Vagina (tissue), 2 donors: ENCODE measurements at places on chromosomes 4 and X.

DNA sequence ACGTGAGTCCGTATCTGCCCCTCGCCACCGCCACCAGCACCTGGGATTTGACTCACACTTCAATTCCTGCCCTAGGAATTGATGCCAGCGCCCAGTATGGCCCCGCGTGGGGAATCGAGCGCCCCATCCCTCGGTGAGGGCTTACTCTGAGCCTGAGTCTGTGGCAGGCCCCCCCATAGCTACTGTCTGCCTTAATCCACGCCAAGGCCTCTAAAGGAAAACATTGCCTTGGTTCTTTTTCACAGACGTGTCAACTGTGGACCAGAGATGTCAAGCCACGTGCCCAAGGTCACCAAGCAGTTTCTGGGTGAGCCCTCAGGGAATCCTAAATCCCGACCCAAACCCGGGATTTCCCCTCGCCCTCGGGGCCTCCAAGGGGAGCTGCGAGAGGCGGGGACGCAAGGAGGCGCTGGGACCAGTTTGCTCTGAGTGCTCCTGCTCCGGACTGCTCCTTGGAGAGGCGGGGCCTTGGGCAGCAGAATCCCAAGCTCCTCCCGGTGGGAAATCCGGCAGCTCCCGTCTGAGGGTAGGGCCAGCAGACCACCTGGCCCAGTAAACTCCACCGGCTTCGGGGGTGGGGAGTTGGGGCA is 12.9 kb downstream of the MSX1 start:
- H3K4me3 ChIP-seq, result no peak overlapping the region
- H3K27me3 ChIP-seq, result peaks cover 8% of the 10 kb centered on the region
- no peaks in the 10 kb centered on the region for H3K36me3 ChIP-seq
- DNase-seq, result no peak

DNA sequence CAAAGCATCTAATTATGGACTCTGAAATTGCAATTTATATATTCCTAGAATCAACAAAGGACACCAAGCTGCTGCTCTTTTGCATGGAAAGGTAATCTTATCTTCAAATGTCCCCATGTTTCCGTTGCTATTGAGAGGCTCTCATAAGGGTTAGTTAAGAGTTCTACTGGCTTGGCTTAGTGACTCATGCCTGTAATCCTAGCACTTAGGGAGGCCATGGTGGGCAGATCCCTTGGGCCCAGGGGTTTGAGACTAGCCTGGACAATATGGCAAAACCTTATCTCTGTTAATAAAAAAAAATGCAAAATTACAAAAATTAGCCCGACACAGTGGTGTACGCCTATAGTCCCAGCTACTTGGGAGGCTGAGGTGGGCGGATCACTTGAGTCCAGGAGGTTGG is 93.4 kb upstream of the RAPGEF2 start:
- DNase-seq, result no peak
- no peaks in the 10 kb centered on the region for H3K27me3 ChIP-seq
- no peaks in the 10 kb centered on the region for H3K36me3 ChIP-seq
- H3K4me3 ChIP-seq, result no peak overlapping the region
- no peak overlapping the region for H3K27ac ChIP-seq
- peaks cover 8% of the 10 kb centered on the region for H3K4me1 ChIP-seq

DNA sequence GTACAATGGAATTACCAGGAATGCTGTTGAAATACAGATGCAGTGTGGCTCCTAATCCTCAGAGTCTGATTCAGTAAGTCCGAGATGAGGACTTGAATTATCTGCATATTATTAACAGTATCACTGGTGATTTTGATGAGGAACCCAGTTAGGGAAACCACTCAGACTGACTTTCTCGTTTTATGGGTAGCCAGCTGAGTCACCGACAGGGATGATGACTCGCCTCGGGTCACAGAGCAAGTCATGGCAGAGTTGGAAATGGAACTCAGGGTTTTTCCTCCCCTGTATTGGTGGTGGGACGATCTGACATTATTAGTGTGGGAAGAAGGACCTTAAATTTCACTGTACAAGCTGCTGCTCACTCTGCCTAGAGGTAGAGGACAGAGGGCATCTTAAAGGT is 51.3 kb downstream of the RTL9 start:
- no peak overlapping the region for H3K4me3 ChIP-seq
- H3K27me3 ChIP-seq, result no peaks in the 10 kb centered on the region
- peaks cover 7% of the 10 kb centered on the region for H3K4me1 ChIP-seq
- no peaks in the 10 kb centered on the region for H3K36me3 ChIP-seq
- no peak for DNase-seq

GRCh38 chr4:149279776-149280175 is 535.9 kb downstream of the IQCM start:
- H3K4me3 ChIP-seq, result no peak overlapping the region
- H3K27ac ChIP-seq, result no peak overlapping the region
- H3K36me3 ChIP-seq, result no peaks in the 10 kb centered on the region
- no peaks in the 10 kb centered on the region for H3K27me3 ChIP-seq

DNA sequence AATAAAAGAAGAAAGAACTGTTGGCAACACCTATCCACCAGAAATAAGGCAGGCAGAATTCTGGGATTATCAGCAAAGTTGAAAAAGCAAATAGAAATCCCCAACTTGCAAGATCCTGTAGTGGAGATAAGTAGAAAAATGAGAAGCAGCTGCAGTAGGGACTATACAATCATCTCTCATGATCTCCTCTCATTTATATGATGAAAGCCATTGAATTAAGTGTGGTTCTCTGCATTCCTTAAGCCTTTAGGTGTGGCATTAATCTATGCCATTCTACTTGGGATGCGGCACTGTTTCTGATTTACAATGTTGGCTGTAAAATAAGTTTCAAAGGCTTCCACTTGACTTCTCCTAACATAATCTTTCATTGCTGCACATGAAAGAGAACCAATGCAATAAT is 869.8 kb downstream of the TRAM1L1 start:
- H3K27me3 ChIP-seq, result no peaks in the 10 kb centered on the region
- H3K36me3 ChIP-seq, result no peaks in the 10 kb centered on the region
- DNase-seq, result no peak

- H3K4me1 ChIP-seq, result peaks cover 12% of the 10 kb centered on the region
- peak overlapping the region; percentile 51 for H3K4me3 ChIP-seq
- H3K27me3 ChIP-seq, result no peaks in the 10 kb centered on the region
Measured at GRCh38 chrX:153469811-153470410, 465 bp downstream of the HAUS7 start.

DNA sequence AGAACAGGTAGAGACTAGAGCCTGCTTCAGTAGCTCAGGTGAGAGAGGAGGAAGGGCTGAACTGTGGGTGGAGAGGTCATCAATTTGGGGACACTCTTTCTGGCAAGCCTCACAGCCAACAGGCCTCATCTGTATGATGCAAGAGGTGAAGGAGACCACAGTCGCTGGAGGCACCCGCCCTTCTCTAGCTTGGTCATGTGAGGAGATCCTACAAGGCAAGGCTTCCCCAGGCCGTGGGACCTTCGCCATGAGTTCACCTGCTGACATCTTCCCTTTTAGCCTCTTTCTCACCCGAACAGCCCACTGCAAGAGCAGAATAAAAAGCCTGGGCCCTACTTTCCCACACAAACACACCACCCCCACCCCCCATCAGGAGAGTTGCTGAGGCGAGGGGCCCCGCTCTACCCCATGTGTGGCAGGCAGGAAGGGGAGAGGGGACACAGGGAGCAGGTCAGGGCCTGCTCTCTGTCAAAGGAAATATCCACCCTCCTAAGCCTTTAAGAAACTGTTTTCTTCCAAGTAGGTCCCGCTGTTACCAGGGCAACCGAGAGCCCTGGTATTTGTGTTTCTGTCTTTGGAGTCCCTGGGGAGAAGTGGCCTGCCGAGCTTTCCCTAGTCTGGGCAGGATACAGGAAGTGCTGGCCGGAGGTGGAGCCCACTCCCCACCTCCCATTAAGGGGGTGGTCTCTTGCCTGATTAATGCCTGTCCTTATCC is 8.1 kb downstream of the RTL5 start:
- no peaks in the 10 kb centered on the region for H3K36me3 ChIP-seq
- DNase-seq, result no peak
- peaks cover 29% of the 10 kb centered on the region for H3K4me1 ChIP-seq
- no peaks in the 10 kb centered on the region for H3K27me3 ChIP-seq

DNA sequence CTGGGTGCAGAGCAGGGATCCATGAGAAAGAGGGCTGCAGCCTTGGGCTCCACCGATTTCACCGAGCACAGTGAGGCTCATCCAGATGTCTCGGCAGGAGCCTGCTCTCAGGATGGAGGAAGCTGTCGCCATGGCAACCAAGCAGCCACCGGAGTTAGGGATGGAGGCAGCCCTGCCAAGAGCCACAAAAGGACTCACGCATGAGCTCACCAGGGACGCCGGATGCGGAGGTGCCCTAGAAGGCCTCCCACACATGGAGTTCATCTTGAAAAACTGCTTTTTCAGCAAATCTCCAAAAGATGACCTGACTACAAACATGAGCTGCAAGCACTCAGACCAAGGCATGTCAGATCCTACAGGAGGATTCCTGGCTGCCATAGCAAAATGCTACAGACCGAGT is 90.7 kb downstream of the WFS1 start:
- H3K27me3 ChIP-seq, result no peaks in the 10 kb centered on the region
- no peaks in the 10 kb centered on the region for H3K4me1 ChIP-seq
- DNase-seq, result no peak
- H3K27ac ChIP-seq, result no peak overlapping the region
- H3K36me3 ChIP-seq, result no peaks in the 10 kb centered on the region
- H3K4me3 ChIP-seq, result no peak overlapping the region

GRCh38 chr4:115491686-115492085 is 378.3 kb upstream of the NDST4 start:
- no peak for DNase-seq
- H3K36me3 ChIP-seq, result no peaks in the 10 kb centered on the region
- no peaks in the 10 kb centered on the region for H3K27me3 ChIP-seq
- H3K27ac ChIP-seq, result no peak overlapping the region
- no peak overlapping the region for H3K4me3 ChIP-seq
- no peaks in the 10 kb centered on the region for H3K4me1 ChIP-seq

DNA sequence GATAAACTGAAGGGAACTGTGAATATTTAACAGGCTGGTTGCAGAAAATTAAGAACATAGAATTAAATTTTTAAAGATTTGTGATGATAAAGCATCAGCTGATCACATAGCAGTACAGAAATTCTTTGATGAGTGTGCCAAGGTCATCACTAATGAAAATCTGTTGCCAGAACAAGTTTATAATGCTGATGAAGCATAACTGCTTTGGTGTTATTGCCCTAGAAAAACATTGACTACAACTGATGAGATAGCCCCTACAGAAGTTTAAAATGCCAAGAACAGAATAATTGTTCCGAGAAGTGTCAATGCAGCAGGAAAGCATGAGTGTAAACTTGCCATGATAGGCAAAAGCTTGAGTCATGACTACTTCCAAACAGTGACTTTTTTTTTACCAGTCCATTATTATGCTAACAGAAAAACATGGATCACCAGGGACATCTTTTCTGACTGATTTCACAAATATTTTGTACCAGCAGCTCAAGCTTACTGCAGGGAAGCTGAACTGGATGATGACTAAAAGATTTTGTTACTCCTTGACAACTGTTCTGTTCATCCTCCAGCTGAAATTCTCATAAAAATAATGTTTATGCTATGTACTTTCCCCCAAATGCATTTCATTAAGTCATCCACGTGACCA is 1136.6 kb downstream of the FAT4 start:
- no peaks in the 10 kb centered on the region for H3K27me3 ChIP-seq
- H3K27ac ChIP-seq, result no peak overlapping the region
- no peaks in the 10 kb centered on the region for H3K36me3 ChIP-seq
- no peak for DNase-seq
- H3K4me3 ChIP-seq, result no peak overlapping the region

GRCh38 chrX:14505648-14506047 is 23.7 kb upstream of the GLRA2 start:
- no peaks in the 10 kb centered on the region for H3K36me3 ChIP-seq
- no peaks in the 10 kb centered on the region for H3K4me1 ChIP-seq
- no peaks in the 10 kb centered on the region for H3K27me3 ChIP-seq
- H3K4me3 ChIP-seq, result no peak overlapping the region

DNA sequence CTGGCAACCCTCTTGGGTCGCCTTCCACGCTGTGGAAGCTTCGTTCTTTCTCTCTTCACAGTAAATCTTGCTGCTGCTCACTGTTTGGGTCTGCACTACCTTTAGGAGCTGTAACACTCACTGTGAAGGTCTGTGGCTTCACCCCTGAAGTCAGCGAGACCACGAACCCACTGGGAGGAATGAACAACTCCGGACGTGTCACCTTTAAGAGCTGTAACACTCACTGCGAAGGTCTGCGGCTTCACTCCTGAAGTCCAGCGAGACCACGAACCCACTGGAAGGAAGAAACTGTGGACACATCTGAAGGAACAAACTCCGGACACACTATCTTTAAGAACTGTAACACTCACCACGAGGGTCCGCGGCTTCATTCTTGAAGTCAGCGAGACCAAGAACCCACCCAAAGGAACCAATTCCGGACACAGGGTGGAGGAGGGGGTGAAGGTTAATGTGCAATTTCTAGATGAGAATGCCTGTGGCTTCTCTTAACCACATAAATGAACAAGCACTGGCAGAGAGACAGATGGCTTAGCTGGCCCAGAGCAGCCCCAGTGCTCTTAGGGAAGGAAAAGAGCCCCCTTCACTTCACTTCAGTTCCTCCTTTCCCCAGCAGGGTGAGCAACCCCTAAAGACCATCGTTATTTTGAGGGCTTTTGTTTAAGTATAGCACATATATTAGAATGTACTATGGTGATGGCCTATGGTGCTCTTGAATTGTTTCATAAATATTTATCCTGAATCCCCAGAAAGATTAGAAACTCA is 73.0 kb downstream of the LUZP4 start:
- H3K27ac ChIP-seq, result no peak overlapping the region
- H3K27me3 ChIP-seq, result no peaks in the 10 kb centered on the region
- H3K36me3 ChIP-seq, result no peaks in the 10 kb centered on the region
- H3K4me1 ChIP-seq, result no peaks in the 10 kb centered on the region
- no peak overlapping the region for H3K4me3 ChIP-seq

- H3K27ac ChIP-seq, result no peak overlapping the region
- H3K27me3 ChIP-seq, result no peaks in the 10 kb centered on the region
- DNase-seq, result no peak
Measured at GRCh38 chr4:119870856-119871255, 195.8 kb downstream of the MAD2L1 start.

DNA sequence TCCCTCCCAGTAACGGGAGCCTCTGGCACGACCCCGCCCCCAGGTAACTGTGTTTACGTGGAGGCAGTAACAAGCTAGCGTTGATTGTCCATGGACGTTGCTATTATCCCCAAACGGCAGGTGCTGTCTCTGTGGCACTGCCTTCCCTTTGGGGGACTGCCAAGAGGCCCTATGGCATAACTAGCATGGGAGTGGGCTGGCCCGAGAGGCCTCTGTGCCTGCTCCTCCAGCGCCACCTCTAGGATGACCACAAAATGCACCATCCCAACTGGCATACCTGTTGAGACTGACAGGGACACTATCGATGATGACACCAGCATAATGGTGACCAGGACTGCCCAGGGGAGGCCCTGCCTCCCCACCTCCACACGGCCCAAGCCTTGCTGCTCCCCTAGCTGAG is 1.5 kb downstream of the SRPK3 start:
- H3K27me3 ChIP-seq, result no peaks in the 10 kb centered on the region
- no peak for DNase-seq
- no peak overlapping the region for H3K27ac ChIP-seq
- H3K4me1 ChIP-seq, result peaks cover 18% of the 10 kb centered on the region
- H3K4me3 ChIP-seq, result no peak overlapping the region
